ENCODE measurements at places on chromosomes 2 and 18.

GRCh38 chr18:49544362-49544761, 17.5 kb upstream of the LIPG start:
- DNase-seq, result no peak

DNA sequence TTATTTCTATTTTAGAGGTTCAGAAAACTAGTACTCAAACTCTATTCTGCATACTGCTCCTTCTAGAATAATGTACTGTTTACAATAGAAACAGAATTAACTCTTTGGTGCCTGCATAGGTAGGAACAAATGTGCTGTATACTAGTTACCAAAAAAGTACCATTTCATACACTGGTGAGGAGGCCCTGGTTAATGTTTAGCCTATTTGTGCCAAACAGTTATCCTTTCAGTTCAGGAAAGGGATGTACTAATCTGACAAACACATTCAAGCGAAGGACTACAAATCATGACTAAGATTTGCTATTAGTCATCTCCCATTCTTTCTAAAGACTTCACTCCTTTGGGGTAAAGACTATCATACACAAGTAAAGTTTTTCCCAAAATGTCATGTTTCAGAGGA, 47.4 kb downstream of the EXOC6B start:
- no peak for DNase-seq

GRCh38 chr2:189544318-189545042, 36.1 kb downstream of the SLC40A1 start:
- DNase-seq, result no peak

- DNase-seq, result no peak
These were observed 1084.7 kb upstream of the NXPH2 start for GRCh38 chr2:139864821-139865302.

DNA sequence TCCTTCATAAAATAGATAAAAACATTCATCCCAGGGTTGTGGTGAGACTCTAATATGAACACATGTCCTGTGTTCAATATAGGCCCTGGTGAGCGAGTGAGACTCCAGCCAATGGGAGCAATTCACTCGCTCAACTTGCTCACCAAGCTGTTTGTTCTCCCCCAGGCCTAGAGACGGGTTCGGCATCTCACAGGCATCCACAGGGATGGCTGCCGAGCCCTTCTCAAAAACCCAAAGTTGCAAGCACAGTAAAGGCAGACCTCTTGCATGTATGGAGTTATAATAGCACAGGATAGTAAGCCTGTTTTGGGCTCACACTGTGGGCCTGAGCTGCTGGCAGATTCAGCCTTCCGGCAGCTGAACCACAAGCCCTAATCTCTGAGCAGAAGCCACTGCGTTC, 15.7 kb downstream of the PARD6G start:
- no peak for DNase-seq

- no peak for DNase-seq
These were observed 56.8 kb upstream of the SPAG16 start for GRCh38 chr2:213227458-213227857.

DNA sequence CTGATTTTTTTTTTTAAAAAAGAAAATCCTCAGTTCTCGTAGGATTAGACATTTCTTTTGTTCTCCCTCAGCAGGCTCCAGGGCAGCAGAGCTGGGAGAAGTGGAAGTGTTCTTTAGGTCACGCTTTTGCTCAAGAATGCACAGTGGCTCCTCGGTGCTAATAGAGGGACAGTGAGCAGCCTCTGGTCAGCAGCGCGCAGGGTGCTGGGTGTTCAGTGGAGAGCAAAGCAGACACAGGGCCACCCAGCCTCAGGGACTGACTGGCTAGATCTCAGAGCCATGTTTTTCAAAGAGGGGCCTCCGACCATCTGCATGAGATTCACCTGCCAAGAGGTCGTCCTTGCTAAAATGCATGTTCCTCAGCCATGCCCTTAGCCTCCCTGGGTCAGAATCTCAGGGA, 218.8 kb downstream of the HAUS1 start:
- DNase-seq, result no peak

GRCh38 chr2:43086451-43087221, 139.8 kb downstream of the ZFP36L2 start:
- no peak for DNase-seq

DNA sequence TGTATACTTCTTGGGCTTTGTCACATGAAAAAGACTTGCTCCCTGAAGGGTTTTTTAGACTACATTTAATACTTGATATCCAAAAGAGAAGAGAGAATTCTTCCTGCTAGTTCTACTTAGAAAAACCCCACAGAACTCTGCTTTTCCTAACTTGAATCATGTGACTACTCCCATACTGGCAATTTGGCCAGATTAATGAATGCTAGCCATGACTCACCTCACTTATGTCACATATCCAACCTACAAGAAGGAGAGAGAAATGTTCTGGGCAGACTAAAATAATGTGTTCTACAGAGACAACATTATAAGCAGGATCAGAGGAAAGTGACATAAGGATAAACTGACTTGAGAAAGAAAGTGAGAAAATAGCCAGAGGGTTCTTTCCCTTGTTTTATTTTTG, 249.3 kb upstream of the GULP1 start:
- DNase-seq, result no peak

DNA sequence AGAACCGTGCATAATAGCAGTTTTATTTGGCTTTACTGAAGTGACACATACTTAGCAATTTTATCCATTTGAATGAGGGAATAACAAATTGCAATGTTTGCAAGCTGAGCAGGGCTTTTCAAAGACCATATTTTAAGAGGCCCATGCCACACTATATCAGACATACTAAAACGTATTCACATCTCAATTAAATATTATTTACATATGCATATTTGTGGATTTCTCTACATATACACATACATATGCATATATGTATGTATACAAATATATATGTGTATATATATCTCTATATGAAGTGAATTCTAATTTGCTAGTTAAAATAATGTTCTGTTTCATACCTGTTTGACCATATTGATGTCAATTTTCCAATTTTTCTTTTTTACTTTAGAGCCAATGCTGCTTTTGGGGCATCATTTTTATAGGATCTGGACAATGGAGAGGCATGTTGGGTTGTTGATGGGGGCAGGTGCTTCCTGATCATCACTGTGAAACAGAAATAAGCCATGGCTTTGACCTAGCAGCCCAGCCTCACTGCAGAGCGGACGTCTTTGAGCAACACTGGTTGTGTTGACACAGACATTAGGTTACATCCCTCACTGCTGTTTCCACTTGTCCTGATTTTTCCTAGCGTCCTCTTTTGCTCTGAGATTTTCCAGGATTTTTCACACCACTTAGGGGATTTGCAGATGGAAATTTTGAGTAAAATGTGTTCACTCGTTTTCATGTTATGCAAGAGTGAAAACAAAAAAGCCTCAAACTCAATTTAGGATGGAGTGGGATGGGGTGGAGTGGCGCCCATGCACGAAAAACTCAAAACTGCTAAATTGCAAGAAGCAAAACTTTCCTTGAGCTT, 56.9 kb downstream of the RDH14 start:
- DNase-seq, result no peak

GRCh38 chr2:27624943-27625342, 3.9 kb downstream of the CCDC121 start:
- no peak for DNase-seq

DNA sequence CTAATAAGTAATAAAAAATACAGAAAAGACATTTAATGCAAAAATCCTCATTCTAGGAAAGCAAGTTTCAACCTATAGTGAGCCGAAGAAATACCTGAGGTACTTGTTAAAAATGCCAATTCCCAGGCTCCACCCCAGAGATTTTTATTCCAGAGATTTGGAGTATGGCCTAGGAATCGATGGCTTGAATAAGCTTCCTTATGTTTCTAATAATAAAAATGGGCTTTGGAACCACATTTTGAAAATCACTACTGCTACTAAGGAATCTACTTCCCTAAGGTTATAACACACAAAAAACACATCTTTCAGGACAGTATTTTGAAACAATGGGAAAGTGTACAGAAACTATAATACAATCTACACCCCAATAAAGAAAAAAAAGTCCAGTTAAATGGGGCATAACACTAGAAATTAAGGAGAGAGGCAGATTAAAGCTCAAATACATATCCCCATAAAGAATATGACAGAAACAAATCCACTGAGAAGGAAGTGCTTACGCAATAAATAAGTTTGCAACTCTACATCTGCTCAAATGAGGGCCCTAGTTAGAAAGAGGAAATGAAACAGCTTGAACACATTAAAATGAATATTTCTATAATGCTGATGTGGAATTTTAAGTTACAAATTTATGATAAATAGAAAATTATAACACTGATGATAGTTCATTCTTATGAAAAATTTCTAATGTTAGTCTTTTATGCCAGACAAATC, 103.7 kb downstream of the EPB41L3 start:
- DNase-seq, result no peak

DNA sequence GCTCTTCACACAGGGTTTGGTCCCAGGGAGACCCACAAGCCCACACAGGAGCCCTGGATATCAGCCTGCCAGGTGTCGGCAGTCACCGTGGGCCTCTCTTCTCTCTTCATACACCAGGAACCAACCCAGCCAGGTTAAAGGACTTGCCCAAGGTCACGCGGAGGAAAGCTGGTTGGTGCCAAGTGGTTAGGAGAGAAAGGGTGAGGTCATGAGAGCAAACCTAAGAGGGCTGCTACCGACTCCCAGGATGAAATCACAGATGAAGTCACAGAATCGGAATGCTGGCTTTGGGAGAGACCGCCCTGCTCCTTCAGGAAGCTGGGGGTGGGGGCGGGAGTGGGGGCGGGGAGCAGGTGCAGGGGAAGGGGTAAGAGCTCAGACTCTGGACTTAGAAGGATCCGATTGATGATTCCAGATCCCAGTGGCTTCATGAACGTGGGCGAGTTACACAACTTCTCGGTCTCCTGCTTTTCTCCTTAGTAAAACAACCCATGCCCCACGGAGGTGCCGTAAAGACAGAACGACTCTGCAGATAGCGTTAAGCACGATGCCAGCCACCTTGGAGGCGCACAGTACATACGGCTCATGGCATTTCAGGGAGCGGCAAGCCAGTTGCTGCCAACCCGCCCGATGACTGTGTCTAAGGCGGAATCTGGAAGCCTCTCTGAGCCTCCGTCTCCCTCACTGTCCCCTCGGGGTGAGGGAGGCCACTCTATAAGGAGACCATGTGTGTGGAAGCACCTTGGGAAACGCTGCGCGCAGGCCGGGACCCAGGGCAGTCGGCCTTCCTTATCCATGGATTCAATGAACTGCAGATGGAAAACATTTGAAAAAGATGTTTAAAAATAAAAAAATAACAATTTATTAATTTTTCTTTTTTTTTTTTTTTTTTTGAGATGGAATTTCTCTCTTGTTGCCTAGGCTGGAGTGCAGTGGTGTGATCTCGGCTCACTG, 23.0 kb upstream of the TAF1B start:
- no peak for DNase-seq

- DNase-seq, result no peak
These were observed 85.5 kb downstream of the COLEC12 start for GRCh38 chr18:415047-415446.

DNA sequence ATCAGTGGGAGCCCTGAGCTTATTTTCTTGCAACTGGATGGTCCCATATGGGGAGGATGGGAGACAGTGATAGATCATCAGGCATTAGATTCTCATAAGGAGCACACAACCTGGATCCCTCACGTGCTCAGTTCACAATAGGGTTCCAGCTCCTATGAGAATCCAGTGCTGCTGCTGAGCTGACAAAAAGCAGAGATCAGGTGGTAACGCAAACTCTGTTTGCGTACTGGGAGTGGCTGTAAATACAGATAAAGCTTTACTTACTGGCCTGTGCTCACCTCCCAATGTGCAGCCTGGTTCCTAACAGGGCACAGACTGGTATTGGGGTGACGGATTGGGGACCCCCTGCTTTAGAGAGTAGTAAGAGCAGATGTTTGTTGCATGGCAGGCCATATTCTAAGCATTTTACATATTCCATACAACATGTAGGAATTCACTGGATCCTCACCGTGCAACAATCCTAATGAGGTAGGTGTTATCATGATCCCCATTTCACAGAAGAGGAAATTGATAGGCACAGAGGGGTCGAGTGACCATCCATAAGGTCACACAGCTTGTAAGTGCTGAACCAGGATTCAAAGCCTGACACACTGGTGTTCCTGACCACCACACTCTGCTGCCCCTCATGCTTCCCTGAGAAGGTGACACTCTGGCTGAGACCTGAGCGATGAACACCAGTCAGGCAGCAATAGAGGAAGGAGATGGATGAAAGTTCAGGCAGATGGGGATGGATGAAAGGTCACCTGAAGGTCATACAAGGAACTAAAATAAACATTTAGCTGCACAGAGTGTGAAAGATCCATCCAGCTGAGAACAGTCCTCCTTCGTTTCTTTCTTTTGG, 15.7 kb upstream of the MAT2A start:
- no peak for DNase-seq

DNA sequence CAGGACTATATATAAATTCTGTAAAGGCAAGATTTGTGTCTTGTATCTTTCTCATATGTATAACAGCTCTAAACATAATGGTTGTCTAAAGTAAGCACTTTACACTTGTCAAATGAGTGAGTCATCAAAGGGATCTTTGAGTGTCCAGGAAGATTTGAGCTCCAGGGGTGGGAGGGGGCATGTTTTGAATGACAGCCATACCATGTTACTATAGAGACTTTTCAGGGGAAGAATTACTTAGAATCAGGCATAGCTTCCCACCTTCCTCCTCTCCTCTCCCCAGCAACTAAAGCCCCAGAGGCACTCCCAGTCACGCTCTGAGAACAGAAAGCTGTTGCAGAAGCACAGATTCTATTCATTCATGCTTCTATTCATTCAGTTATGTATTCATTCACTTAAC, 65.8 kb upstream of the ALK start:
- no peak for DNase-seq

DNA sequence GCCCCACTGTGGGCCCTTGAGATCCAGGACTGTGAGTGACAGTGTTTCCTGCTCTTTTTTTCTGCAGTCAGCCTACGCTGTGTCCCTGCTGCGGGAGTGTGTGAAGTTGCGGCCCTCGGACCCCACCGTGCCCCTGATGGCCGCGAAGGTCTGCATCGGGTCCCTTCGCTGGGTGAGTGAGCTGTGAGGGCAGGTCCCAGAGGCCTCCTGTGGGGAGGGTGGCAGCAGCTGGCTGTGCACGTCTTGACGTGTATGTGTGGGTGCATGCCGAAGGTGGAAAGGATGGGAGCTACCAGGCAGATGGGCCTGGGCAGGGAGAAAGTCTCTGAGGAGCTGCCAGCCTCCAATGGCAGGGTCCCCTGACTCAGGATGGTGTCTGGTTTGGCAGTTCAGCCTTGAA, 95.7 kb upstream of the MCFD2 start:
- no peak for DNase-seq

DNA sequence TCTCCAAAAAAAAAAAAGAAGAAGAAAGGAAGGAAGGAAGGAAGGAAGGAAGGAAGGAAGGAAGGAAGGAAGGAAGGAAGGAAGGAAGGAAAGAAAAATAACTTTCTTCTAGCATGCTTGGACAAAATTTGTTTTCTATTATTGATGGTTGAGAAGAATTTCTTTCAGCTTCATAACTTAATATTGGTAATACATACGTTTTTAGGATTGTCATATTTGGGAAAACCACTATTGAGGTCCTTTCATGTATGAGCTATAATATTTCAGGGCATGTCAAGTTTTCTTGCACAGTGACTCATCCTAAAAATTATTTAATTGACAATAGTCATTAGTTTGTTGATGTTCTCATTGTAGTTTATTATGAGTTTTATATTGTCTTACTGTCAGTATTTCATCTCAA, 66.4 kb upstream of the PKDCC start:
- no peak for DNase-seq

Data from stimulated activated CD4-positive, alpha-beta T cell treated with anti-CD3 and anti-CD28 coated beads, Interleukin-12 subunit alpha, Interleukin-12 subunit beta, amount 100 ng/mL, for 48 hours (primary cell).